Thyroid gland (tissue), 4 donors: ENCODE measurements at places on chromosomes 1 and 21.

GRCh38 chr1:119253366-119253765 is 112.9 kb upstream of the WARS2 start:
- DNase-seq, result no peak

GRCh38 chr21:35724156-35724555 is 336.2 kb downstream of the SETD4 start:
- no peak for DNase-seq

DNA sequence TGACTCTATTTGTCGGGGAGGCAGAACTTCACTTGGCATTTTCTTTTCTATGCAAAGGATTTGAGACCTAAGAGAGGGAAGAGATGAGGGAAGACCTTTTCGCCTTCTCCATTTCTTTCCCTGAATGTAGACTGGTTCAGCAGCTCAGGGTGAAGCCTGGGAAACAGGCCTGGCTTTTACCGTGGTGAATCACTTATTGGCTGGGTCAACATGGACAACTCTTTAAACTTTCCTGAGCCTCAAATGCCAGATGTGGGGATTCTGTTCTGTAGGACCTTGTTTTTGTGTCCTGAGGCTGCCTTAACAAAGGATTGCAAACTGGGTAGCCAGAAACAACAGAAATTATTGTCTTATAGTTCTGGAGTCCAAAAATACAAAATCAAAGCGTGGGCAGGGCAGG is 455.8 kb upstream of the VAMP3 start:
- no peak for DNase-seq

DNA sequence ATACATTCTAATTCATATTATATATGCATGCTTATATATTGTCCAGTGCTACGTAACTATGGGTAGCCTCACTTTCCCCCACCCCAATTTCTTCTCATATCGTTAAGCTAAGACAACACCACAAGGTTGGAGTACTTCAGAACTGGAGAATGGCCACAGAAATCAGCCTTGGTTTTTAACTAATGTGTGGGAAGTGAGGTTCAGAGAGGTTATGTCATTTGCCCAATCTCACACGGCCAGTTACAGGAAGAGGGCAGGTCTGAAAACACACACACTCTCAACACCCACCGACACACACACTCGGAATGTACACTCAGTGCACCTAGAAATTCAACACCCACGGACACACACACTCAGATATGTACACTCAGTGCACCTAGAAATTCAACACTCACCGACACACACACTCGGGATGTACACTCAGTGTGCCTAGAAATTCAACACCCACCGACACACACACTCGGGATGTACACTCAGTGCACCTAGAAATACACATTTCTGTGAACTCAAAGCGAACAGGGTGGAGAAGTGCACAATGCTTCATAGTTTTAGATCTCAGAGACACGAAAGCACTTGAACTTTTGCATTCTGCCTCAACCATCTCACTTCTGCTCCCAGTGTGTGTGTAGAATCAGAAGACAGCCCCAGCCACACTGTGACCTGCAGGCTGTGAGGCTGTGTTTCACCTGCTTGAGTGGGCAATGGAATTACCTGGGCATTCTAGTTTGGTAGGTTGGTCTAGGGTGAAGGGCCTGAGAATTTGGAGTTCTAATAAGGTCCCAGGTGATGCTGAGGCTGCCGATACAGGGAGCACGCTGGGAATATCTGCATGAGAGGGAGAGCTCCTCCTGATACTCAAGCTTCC is 170.4 kb downstream of the CLIC6 start:
- DNase-seq, result peak; percentile 53

- no peak for DNase-seq
These were observed 231.4 kb downstream of the CHRM3 start for GRCh38 chr1:239617731-239618130.

GRCh38 chr1:89525169-89525855 is 683 bp downstream of the LRRC8B start:
- DNase-seq, result peak; percentile 57
